ENCODE measurements at places on chromosomes 5 and 9.
A peak's percentile ranks its signal among the peaks of the same experiment; 100 is the strongest.

DNA sequence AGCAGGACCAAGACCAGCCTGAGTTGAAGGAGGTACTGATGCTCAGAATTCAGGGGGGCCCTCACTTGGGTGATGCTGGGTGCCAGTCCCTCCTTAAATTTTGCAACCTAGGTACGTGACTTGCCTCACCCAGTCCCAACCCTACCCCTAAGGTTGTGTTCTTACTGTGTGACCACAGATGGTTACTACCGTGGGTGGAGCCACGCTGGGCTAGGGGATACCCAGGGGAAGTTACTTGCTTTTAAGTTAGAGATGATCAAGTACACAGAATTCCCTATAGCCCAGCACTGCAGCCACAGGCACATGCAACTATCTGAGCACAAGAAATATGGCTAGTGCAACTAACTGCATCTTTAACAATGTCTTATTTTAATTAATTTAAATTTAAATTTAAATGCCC is 32.9 kb downstream of the NXNL2 start:
- H3K4me1 ChIP-seq, result no peaks in the 10 kb centered on the region
- no peak overlapping the region for H3K4me3 ChIP-seq
- peaks cover 5% of the 10 kb centered on the region for H3K27me3 ChIP-seq
- H3K27ac ChIP-seq, result no peak overlapping the region
- H3K36me3 ChIP-seq, result no peaks in the 10 kb centered on the region
- no peak for DNase-seq

DNA sequence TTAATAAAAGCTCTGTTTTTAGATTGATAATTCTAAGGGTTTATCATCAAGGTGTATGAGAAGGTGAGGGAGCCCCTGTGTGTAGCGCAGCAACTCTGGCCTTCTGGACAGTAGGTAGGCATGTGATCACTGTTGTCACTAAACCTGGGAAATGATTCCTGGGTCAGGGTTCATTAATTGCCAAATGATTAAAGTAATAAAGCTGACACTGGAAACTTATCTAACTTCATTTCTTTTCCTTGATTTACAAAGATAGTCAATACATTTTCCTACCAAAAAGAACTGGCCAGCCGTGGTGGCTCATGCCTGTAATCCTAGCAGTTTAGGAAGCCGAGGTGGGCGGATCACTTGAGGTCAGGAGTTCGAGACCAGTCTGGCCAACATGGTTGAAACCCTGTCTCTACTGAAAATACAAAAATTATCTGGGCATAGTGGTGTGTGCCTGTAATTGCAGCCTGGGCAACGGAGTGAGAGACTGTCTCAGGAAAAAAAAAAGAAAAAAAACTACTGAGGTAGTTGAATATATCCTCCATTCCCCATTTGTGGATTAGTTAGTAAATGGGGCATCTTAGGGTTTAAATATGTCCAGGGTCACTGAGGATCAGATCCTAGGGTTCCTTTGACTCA is 2.4 kb downstream of the EHMT1 start:
- peak overlapping the region; percentile 57 for H3K4me3 ChIP-seq
- H3K27ac ChIP-seq, result peak overlapping the region; percentile 16
- H3K4me1 ChIP-seq, result peaks cover 25% of the 10 kb centered on the region
- peaks cover 7% of the 10 kb centered on the region for H3K36me3 ChIP-seq

DNA sequence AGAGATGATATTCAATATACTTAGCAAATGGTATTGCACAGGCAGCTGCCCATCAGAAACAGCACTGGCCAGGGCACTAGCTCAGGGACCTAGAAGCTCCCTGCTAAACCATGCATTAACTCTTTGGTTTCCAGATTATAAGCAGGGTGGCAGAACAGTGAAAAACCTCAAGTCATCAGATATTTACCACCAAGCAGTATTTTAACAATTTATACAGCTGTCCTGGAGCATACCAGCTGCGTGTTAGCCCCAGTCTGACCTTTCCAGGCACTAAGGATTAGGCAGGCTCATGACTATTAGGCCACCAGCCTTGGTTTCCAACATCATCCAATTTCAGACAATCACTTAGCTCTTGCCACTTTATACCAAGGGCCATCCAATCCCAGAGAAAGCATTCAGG is 326.5 kb downstream of the CAAP1 start:
- peaks cover 3% of the 10 kb centered on the region for H3K4me1 ChIP-seq
- no peaks in the 10 kb centered on the region for H3K36me3 ChIP-seq
- peaks cover 3% of the 10 kb centered on the region for H3K27me3 ChIP-seq
- no peak overlapping the region for H3K4me3 ChIP-seq
- no peak for DNase-seq

- H3K4me3 ChIP-seq, result no peak overlapping the region
- no peaks in the 10 kb centered on the region for H3K36me3 ChIP-seq
- no peaks in the 10 kb centered on the region for H3K4me1 ChIP-seq
- DNase-seq, result no peak
These were observed 127.2 kb upstream of the FER start for GRCh38 chr5:108620516-108620915.

DNA sequence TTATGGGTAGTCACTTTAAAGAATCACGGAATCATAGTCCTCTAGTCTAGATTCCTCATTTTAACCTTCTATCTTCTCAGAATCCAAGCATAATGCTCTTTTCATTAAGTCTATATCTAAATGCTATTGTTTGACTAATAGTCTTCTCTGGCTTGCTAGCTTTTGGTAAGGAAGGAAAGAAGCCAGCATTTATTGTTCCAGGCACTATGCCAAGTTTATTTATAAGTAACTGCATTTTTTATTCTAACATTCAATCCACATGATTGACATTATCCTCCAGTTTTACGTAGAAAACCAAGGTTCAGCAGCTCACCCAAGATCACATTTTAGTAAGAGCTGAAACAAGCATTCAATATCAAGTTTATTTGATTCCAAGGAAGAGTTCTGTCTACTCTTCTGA is 254.2 kb downstream of the SAXO1 start:
- no peaks in the 10 kb centered on the region for H3K36me3 ChIP-seq
- H3K27ac ChIP-seq, result no peak overlapping the region
- DNase-seq, result no peak
- no peak overlapping the region for H3K4me3 ChIP-seq
- H3K4me1 ChIP-seq, result peaks cover 14% of the 10 kb centered on the region
- H3K27me3 ChIP-seq, result no peaks in the 10 kb centered on the region

DNA sequence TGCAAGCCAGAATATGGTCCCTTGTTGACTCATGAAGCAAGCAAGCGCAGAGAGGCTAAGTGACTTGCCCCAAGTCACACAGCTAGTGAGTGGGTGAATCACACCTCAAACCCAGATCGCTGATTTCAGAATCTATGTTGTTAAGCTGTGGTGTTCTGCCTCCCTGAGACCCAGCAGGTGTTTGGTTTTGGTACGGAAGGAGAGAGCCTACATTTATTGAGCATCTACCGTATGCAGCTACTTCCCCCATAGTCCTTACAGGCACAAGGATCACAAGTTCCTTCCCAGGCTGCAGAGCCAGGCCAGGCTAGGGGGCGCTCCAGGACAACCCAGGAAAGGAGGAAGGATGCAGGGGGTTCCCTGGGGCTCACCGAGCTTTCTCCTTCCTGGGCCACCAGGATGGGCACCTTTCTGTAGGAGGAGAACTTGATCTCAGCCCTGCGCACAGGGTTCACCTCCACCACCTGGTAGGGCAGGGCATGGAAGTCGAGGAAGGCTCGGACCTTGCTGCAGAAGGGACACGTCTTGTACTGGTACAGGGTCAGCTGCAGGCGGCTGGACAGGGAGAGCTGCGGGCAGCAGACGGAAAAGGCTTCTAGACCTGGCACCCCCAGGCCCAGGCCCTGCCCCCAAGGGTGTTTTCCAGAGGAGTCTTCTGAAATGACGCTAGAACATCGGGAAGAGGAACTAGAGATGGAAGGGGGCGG is 2.5 kb downstream of the PTGES2 start:
- H3K27ac ChIP-seq, result no peak overlapping the region
- H3K27me3 ChIP-seq, result peaks cover 3% of the 10 kb centered on the region
- peak; percentile 37 for DNase-seq
- H3K4me3 ChIP-seq, result peak overlapping the region; percentile 41
- peaks cover 4% of the 10 kb centered on the region for H3K36me3 ChIP-seq

GRCh38 chr5:125286271-125286670 is 539.8 kb upstream of the ZNF608 start:
- H3K36me3 ChIP-seq, result no peaks in the 10 kb centered on the region
- DNase-seq, result no peak
- no peak overlapping the region for H3K4me3 ChIP-seq
- peaks cover 5% of the 10 kb centered on the region for H3K4me1 ChIP-seq
- H3K27me3 ChIP-seq, result no peaks in the 10 kb centered on the region

GRCh38 chr5:124841829-124842712 is 95.6 kb upstream of the ZNF608 start:
- H3K27ac ChIP-seq, result no peak overlapping the region
- DNase-seq, result no peak
- H3K27me3 ChIP-seq, result no peaks in the 10 kb centered on the region

GRCh38 chr9:4116071-4116581 is 183.7 kb downstream of the GLIS3 start:
- no peak for DNase-seq
- H3K27ac ChIP-seq, result no peak overlapping the region
- H3K27me3 ChIP-seq, result no peaks in the 10 kb centered on the region
- H3K36me3 ChIP-seq, result peaks cover 27% of the 10 kb centered on the region

DNA sequence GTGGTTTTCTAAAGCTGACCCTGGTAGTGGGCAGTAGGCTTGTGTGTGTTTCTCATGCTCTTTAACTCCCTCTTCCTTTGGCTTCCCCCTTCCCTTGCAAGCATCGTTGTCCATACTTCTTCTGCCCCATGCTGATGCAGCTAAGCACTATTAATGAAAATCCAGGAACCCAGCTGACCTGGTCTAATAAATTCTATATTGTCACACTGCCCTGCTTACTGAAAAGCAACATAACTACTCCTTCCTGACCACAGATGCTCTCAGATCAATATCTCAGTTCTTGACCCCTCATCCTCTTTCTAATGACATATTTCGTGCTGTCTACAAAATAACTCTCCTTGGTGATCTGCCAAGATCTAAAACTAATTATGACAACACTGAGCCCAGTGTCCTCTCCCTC is 405.5 kb downstream of the EFNA5 start:
- DNase-seq, result no peak
- H3K4me3 ChIP-seq, result no peak overlapping the region
- H3K27me3 ChIP-seq, result no peaks in the 10 kb centered on the region
- no peaks in the 10 kb centered on the region for H3K4me1 ChIP-seq

DNA sequence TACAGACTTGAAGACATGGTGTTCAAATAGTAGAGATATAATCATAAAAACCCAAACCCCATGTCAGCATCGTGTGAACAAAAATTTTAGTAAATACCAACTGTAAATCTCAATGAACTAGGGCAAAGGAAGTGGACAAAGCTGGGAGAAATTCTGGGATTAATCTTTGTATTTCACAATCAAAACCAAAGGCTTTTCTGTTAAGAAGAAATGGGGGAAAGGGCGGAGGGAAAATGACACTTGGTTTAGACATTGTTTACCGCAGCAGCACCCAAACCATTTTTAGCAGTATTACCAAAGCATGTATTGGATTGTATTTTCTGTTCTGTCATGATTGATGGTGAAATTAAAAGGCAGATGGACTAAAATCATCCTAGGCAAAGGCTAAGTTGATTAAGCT is 134.2 kb upstream of the PRSS3 start:
- DNase-seq, result no peak
- peaks cover 18% of the 10 kb centered on the region for H3K27me3 ChIP-seq
- H3K36me3 ChIP-seq, result no peaks in the 10 kb centered on the region

DNA sequence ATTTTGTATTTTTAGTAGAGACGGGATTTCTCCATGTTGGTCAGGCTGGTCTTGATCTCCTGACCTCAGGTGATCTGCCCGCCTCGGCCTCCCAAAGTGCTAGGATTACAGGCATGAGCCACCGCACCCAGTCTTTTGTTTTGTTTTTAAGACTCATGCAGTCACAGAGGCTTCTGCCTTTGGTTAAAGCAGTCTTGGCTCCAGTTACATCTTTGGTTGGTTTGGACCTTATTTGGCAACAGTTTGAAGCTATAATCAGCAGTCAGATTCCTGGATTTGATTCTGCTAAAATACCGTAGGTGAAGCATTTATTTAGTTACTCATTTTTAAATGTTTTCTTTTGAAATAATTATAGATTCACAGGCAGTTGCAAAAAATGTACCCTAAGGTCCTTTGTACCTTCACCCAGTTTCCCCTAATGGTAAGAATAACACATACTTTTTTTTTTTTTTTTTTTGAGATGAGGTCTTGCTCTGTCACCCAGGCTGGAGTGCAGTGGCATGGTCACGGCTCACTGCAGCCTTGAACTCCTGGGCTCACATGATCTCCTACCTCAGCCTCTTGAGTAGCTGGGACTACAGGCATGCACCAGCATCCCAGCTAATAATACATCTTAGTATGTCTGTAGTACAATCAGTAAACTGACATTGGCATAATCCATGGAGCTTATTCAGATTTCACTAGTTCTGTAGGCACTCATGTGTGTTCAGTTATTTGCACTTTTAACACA is 15.7 kb downstream of the USP20 start:
- H3K27me3 ChIP-seq, result no peaks in the 10 kb centered on the region
- H3K36me3 ChIP-seq, result peaks cover 17% of the 10 kb centered on the region
- H3K4me3 ChIP-seq, result no peak overlapping the region
- no peaks in the 10 kb centered on the region for H3K4me1 ChIP-seq
- H3K27ac ChIP-seq, result no peak overlapping the region

GRCh38 chr9:119453490-119453911 is 84.3 kb upstream of the BRINP1 start:
- H3K4me1 ChIP-seq, result no peaks in the 10 kb centered on the region
- no peaks in the 10 kb centered on the region for H3K36me3 ChIP-seq
- no peak overlapping the region for H3K4me3 ChIP-seq
- no peak overlapping the region for H3K27ac ChIP-seq

- no peak overlapping the region for H3K27ac ChIP-seq
- DNase-seq, result no peak
- peaks cover 28% of the 10 kb centered on the region for H3K36me3 ChIP-seq
These were observed 69.0 kb downstream of the GAPVD1 start for GRCh38 chr9:125330587-125330986.

- DNase-seq, result no peak
- H3K27ac ChIP-seq, result peak overlapping the region; percentile 60
- peaks cover 43% of the 10 kb centered on the region for H3K4me1 ChIP-seq
- peaks cover 4% of the 10 kb centered on the region for H3K36me3 ChIP-seq
- H3K27me3 ChIP-seq, result no peaks in the 10 kb centered on the region
These were observed 4.5 kb downstream of the OCLN start for GRCh38 chr5:69497006-69497520.

DNA sequence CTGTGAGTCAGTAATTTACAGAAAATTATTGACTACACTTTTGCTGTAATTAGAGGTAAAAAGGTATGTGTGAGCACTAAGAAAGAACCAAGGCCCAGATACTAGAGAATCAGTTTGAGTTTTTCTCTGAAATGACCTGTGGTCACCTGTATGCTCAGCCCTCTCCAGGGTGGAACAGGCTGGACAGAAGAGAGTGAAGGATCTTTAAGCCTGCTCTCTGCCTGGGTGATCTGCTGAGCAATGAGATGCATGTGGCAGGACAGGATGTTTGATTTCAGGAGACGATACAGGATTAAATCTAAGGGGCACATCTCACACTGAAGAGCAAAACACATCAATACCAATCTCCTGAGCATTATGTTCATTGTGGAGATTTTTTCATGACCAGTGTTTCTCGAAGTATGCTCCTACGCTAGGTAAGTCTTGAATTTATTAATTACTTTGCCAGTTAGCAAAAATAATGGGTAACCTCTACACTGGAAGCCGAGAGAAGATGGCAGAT is 25.5 kb downstream of the HMGCR start:
- peaks cover 19% of the 10 kb centered on the region for H3K36me3 ChIP-seq
- no peak for DNase-seq
- H3K4me1 ChIP-seq, result peaks cover 4% of the 10 kb centered on the region
